ENCODE measurements at places on chromosomes 1 and 21. TPM values are rescaled to one million over a fixed set of nuclear protein-coding genes. Genes with fewer than 3 reads are reported as not detected.

GRCh38 chr1:226678701-226679100 lies 60.4 kb downstream of the ITPKB start:
- DNase-seq = no peak

Gene HSF2BP
- total RNA-seq = 0.59 TPM

- no peak for DNase-seq
Observed at GRCh38 chr1:43381612-43382011, 8.0 kb downstream of the MED8 start.

DNA sequence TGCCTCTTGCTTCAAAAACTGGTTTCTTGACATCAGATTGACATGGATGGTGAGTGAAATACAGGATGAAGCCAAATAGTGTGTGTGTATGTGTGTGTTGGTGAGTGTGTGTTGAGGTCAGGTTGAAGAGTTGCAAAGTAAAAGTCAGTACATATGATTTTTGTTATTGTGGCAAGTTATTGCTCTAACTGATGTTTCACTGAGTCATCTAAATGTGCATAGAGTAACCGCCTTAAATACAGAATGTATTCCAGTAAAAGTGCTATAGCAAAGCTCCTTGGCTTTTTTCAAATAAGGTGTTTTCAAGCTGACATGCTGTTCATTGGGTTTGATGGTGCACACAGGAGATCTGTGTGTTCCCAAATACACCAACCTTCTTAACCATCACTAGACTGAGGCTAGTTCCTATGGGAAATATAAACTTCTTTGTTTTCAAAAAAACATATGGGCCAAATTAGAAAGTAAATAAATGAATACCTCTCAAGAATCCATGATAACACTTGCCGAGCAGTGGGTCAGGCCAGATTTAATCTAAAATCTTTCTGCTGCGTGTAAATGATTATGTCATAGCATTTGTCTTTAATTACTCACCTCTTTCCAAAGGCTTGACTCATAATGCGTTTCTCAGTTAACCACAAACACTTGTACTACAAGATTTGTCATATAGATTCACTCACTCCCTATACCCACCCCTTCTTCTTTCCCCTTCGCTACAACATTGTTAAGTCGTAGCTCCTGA lies 151.1 kb downstream of the LYPLAL1 start:
- DNase-seq = no peak

Gene ETV3L
- not detected for total RNA-seq

DNA sequence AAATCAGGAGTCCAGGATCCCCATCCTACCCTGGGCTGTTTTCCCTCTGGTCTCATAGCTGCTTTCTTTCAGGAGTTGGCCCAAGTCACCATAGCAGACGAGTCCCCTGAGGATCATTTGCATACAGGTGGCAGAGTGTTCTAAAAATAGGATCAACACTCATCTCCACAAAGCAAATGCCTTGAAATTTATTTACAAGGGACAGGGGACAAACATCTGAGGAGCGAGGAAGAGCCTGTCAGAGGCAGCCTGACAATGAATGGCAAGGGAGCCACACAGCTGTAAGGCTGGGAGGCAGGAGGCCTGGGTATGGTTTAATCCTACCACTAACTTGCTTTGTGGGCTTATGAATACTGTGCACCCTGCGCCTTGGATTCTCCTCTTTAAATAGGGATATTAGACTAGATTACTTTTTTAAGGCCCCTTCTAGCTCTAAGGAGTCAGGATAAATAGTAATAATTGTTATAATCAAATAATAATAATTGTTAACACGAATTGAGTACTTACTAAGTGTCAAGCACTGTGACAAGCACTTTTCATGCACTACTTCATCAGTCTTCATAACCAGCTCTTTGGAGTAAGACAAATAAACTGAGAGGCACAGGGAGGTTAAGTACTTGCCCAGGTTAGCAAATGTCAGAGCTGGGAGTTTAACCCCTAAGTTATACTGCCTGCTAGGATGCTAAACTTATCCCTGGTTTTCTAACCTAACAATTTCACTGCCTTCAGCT lies 34.5 kb downstream of the RAB3B start:
- no peak for DNase-seq

Gene C1orf185
- not detected for total RNA-seq

Gene KCNN3
- total RNA-seq = not detected

Measured in CD4-positive, alpha-beta T cell (primary cell).